Cortex of kidney (tissue), 1 donor: ENCODE measurements at places on chromosomes 6 and 20.

GRCh38 chr6:44892579-44892978 lies 435.6 kb upstream of the RUNX2 start:
- DNase-seq = no peak

GRCh38 chr6:47452899-47453298 lies 24.7 kb upstream of the CD2AP start:
- no peak for DNase-seq

DNA sequence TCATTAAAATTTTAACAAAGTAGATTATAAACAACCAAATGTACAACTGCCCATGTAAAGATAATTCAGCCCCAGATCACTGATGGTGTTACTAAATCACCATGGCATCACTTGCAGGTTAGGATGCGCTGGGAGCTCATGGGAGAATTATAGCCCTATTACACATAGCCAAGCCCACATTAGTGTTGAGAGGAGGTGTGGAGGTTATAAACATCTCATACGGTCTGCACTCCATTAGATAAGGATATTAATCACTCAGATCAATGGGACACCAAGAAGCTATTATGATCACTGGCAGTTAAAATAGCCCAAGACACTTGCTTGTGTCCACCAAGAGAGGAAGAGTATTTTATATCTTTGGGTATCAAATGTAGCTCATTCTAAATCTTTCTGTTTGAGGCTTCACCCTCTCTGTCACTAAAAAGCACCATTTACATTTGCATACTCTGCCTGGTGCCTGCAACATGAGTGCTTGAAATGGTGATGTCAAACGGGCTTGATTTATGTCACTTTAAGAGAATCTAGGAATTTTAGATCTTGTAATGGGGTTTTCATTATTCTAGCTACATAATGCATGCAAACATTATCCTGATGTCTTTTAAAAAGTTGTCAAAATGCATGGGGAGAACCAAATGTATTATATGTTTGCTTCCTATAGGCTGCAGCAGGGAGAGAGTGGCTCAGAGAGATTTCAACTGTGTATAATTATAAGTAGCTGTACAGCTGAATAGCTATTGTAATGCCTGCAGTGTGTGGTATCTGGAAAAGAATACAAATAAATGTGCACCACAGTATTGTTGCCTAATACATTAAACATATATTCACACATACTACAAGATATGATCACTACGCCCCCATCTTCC lies 654.1 kb upstream of the MARCKS start:
- no peak for DNase-seq

- no peak for DNase-seq
Measured at GRCh38 chr6:132663661-132664060, 4.7 kb upstream of the TAAR1 start.

DNA sequence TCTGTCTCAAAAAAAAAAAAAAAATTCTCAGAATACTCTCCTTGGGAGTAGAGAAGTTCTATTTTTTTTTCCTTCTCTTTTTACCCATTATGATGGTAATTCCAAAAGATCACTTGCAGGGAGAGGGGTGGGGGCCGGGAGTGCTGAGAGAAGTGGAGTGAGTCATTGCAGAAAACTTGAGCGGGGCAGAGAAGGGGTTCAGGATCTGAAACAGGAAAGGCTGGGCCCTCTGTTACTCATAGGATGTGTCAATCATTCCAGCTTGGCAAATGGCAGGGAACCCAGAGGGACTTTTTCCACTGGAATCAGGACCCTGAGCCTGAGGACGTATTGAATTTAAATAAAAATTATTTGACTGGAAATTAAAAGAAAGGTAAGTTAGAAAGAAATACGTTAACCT lies 111.4 kb upstream of the ARMC2 start:
- DNase-seq = no peak

- DNase-seq = no peak
Measured at GRCh38 chr6:143125864-143126573, 65.3 kb downstream of the AIG1 start.

DNA sequence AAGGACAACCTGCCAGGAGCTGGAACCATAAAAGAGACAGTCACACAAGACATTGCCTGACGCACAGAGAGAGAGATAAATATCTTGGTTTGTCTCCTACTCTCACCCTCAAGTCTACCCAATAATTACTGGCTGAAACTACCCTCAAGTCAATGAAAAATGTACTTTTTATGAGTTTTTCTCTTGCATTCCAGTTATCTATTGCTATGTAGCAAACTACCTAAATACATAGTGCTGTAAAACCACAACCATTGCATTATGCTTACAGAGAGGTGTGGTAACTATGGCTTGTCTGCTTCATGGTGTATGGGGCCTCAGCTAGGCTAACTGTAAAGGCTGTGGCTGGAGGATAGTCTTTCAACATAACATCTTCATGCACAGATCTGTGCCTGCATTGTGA lies 247.8 kb downstream of the HAO1 start:
- DNase-seq = no peak

- no peak for DNase-seq
Measured at GRCh38 chr20:6519556-6519955, 247.9 kb upstream of the BMP2 start.

DNA sequence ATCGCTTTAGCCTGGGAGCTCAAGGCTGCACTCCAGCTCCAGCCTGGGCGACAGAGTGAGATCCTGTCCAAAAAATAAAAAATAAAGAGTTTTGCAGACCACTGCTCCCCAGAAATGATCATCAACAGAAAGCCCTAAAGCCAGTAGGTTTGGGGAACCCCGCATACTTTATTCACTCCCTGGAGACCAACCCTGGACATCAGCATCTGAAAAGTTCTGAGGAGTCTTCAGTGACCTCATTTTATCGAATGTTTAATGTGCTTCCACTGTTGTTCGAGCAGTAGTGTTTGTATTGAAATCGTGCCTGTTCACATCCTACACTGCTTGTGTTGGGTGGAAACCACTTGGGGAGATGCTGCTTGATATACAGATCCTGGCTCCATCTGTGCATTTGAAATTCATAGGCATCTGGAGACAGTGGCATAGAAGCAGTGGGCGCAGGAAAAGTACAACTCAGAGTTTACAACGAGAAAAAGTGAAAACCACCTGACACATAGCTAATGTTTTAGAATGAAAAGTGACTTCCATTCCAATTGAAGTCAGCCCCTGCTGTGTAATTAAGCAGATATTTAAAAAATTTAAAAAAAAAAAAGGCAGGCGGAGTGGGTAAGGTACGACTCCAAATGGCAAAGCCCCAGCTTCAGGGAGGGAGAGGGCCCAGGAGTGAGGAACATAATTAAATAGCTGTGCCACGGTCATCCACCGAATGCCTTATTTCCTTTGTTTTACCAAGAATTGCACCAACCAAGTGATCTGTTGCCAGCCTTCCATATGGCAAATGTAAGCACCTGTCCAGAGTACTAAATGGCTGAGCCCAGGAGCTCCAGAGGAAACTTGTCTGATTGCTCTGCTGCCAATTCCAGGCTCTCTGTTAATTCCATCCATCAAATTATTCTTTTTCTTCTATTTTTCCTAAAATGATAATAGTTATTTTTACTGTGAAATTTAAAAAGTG lies 100.4 kb upstream of the NAA20 start:
- no peak for DNase-seq

GRCh38 chr6:154938221-154938580 lies 56.9 kb upstream of the TIAM2 start:
- DNase-seq = no peak

DNA sequence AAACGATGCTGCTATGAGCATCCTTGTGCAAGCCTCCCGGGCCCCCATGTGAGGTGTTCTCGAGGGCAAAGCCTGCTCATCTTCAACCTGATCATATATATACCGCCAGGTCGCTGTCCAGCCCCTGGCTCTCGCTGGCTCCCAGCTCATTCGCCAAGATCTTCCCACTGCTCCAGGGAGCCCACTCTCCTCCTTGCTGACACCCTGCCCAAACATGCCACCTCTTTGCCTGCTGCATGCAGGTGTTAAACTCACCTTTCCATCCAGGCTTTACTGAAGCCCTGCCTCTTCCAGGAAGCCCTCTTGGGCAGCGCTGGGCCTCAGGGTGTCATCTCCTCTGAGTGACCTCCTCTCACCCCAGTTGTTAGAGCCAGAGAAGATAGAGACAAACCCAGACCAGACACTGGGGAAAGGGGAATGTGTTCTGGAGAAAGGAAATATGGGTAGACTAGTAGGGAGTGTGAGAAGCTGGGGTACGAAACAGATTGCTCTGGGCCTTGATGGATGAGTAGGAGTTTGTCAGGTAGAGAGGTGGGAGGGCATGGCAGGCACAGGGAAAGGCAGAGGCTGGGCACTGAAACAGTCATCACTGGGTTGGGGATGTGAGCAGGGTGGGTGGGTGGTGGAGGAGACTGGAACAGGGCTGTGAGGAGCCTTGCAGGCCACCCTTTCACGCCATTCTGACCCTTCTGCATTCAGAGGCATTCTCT lies 1.2 kb upstream of the DLGAP4 start:
- no peak for DNase-seq

GRCh38 chr6:136522636-136523035 lies 27.6 kb downstream of the MAP7 start:
- no peak for DNase-seq

- no peak for DNase-seq
Measured at GRCh38 chr20:63682384-63683139, 13.9 kb upstream of the TNFRSF6B start.

- DNase-seq = no peak
Measured at GRCh38 chr20:59925899-59926298, 7.5 kb downstream of the SYCP2 start.

DNA sequence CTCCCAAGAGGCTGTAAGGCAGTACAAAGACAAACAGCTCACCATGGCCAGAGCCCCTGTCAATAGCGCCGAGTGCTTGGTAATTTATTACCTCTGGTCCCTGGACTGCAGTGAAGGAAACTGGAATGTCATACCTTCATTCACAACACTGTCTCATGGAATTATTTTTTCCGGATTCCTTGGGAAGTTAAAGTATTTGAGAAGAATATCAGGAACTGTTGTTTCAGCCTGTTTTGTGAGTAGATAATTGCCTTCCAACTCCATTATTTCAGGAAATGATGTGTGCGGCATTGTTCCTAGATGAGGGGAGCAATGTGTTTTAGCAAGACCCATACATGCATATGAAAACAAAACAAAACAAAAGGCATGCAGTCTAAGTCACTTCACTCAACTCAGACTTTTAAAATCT lies 64.0 kb downstream of the BLOC1S5 start:
- no peak for DNase-seq

GRCh38 chr20:53608456-53609452 lies 15.1 kb upstream of the ZNF217 start:
- DNase-seq = no peak

GRCh38 chr6:110856296-110856695 lies 18.3 kb upstream of the AMD1 start:
- DNase-seq = no peak

DNA sequence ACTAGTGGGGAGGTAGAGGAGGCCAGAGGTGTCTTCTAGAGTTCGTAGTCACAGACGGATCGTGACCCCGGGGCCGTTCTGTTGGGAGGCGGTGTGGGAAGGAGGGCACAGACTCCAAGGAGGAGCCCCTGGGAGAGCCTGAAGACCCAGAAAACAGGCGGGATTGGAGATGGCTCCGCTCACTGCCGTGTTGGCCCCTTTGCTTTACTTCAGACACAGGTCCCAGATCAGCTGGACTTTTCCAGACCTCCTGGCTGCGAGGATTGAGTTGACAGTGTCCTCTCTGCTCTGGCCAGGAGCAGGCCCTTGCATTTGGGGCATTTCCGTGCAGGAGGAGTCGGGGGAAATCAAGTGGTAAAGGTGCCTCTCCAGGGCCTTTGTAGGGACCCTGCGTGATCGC lies 112.9 kb downstream of the ARMC2 start:
- DNase-seq = no peak

DNA sequence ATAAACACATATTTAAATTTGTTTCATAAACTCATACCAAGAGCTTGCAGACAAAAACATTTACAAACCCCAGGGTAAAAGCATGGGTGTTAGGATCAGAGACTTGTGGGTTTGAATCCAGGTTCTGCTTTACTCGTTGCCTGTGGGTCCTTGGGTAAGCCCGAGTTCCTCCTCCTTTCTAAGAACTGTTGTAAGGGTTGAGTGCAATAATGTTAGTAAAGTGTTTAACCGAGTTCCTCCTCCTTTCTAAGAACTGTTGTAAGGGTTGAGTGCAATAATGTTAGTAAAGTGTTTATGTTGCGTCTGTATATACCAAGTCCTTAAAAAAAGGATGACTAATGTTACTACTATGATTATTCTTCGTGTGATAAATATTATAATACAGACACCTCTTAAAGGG lies 18.7 kb downstream of the CCDC170 start:
- no peak for DNase-seq

- DNase-seq = no peak
Measured at GRCh38 chr6:65938000-65938399, 231.0 kb upstream of the EYS start.

DNA sequence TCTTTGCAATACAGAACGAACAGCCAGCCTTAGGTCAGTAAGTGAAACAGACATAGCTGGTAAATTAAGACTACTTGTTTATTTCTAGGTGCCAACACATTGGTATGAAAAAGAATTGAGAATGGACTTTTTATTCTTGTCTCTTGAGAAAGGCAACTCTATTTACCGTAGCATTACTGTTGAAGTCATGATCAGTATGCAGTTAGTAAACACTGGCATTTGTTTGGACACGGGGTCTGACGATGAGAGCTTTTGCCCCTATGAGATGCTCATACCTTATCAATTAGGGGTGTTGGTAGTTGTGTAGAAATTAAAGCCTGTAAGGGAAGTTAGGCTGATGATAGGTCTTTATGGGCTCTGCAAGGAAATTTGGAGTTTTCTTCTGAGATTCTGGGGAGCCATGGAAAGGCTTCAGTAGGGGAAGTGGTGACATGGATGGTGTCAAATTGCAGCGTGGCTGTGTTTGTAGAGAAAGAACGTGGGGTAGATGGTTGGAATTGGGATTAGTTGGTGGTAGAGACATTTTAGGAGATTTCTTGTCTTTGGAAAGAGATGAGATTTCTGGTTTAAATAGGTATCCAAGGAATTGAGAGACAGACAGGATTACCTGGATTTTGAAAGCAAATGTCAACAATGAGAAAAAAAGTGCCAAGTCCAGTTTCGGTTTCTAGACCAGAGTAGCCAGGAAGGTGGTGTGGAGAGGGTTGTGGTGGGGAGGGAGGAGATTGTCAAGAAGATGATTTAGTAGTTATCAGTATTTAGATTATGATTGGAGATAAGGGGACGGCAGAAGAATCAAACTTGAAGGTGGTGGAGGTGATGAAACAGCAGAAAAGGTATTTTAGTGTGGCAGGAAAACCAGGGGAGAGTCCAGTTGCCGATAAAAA lies 116.6 kb downstream of the JARID2 start:
- DNase-seq = no peak

DNA sequence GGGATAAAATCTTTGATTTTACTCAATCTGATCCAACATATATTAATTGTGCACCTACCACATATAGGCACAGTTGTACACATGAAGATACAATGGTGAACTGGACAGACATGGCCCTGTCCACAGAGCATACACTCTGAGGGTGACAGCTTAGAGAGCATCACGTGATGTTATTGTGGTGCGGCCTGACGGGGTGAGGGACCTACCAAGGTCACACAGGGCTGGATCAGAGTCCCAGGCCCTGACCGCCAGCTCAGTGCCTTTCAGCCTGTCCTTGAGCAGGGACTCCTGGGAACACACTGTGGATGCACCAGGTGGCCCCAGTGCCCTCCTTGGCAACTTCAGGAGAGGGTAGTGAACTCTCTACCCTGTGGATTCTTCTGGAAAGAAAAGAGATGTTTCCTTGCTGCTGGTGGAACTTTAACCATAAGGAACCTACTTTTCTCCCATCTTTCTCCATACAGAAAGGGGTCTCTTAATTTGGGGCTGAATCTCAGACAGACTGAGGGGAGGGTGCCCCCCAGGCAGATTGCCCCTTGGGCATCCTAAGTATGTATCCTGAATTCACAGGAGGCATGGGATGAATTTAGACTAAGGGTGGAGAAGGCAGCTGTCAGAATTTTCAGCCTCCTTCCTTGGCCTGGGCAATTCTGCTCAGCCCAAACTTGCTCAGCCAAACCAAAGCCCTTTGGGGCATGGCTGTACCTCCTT lies 26.5 kb downstream of the PCK1 start:
- no peak for DNase-seq
